ENCODE measurements at places on chromosomes 12 and 14. TPM values are rescaled to one million over a fixed set of nuclear protein-coding genes. Genes with fewer than 3 reads are reported as not detected.
A peak's percentile ranks its signal among the peaks of the same experiment; 100 is the strongest.

The PLA2G1B gene
- total RNA-seq, result not detected

- no peak for DNase-seq
Observed at GRCh38 chr12:110683888-110684287, 5.0 kb downstream of the HVCN1 start.

GRCh38 chr12:121334513-121335343, 17.5 kb downstream of the ANAPC5 start:
- DNase-seq, result no peak

DNA sequence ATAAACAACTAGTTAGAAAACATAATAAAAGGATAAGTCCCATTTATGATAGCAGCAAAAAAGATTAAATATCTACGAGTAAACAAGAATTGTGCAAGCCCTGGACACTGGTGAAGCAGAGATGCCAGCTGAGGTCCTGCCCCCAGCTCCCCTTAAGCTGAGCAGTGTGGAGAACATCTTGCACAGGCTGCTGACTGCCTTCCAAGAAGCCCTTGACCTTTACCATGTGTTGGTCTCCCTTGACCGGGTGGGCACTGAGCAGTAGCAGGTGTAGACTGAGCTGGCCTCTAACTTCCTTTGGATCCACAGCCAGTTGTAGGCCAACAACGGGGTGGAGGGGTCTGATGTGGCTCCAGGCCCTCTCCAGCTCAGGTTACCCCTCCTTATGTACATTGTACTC, 47.7 kb upstream of the PAPLN start:
- no peak for DNase-seq

DNA sequence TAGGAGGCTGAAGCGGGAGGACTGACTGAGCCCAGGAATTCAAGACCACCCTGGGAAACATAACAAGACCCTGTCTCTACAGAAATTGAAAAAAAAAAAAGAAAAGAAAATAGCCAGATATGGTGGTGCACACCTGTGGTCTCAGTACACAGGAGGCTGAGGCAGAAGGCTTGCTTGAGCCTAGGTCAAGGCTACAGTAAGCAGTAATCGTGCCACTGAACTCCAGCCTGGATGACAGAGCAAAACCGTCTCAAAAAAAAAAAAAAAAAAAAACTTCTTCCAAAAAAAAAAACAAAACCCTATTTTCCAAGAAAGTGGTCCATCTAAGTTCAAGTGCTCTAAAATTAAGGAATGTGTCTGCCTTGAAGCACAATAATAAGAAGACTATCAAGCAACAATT, 19.8 kb downstream of the SNX6 start:
- no peak for DNase-seq

DNA sequence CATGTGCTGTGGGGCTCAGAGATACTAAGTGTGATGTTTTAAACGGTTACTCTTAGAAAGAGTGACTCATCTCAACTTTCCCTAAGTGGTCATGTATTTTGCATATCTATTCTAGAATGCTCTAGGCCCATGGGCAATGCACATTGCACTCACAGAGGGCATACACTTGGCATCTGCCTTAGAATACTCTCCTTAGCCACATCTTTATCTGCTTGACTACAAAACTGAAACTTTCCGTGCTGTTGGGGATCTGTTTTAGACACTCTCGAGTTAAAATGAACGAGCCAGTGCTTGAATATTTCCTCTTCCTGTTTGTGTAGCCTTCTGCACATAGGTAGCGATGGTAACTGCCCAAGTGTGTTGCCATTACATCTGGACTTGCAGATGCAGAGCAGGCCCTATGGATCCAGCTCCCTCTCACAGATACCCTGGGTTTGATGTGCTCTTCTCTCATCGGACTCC, 180.5 kb downstream of the CAND1 start:
- no peak for DNase-seq

DNA sequence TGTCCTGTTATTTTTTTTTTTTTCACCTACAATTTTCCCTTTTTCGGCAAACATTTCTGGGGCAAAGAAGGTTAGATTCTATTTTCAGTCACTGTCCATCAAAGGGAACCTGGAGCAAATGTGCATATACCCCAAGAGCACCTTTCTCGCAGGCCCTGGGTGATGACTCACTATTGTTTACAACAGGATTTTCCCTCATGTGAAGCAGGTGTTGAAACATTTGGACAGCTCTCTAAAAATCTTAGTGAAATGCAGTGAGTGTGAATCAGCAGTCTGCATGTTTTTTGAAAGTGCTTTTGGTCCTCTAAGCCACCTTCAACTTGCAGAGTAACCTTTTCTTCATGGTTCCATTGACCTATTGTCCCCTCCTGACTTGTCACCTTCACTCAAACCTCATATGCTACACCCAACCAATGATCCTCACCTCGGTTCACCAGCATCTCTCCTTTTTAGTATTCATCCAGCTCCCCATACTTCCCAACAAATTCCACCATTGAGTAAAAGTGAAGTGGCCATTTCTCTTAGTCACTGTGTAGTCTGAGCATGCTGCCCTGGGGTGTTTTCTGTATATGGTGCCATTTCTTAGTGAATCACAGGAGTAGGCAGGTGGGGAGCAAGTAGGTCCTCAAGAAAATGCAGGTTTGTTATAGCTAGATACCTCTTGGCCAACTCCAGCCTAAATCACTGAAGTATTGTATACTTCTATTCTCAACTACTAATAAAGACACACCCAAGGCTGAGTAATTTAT, 260.2 kb downstream of the BMP4 start:
- no peak for DNase-seq

GRCh38 chr14:24734917-24735500, 101.0 kb upstream of the GZMB start:
- no peak for DNase-seq

DNA sequence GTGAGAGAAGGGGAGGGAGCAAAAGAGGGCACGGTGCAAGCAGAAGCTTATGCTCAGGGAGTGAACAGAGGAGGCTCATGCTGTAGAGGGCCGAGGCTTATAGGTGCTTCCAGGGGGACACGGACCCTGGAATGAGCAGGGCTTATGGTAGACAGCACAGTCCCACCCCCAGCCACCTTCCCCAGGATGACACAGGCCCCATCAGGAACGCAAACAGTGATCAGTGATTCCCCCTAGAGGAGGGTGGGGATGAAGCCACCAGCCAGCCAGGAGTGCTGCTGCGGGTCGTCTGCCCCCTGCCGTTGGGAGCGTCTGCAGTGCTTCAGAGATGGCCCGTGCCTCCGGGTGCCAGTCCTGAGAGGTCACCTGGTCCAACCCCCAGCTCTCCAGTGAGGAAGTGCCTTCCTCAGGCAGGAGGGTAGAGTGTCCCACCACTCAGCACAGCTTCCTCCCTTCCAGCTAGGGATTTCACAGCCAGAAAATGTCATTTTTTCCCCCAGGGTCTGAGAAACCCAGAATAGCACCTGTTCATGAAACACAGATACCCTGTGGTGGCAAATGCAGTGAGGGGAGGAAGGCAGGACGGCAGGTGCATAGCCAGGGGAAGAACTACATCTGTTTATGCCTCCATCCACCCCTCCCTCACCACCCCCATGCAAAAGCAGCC, 60.7 kb downstream of the SLC6A12 start:
- peak; percentile 87 for DNase-seq

DNA sequence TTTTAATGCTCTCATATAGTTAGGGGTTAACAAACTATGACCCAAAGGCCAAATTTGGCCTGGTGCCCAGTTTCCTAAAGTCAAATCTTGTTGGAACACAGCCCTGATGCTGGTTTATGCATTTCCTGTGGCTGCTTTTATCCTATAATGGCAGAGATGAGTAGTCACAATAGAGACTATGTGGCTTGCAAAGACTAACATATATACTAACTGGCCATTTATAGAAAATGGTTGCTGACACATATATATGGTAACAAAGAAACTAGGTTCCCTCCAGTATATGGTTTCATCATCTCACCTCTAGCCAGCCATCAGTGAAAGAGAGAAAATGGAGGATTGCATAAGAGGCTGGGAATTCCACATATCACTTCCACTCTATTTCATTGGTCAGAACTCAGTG, 10.8 kb downstream of the NAV3 start:
- DNase-seq, result no peak

GRCh38 chr12:30694412-30695198, 1.1 kb downstream of the IPO8 start:
- DNase-seq, result peak; percentile 51

- no peak for DNase-seq
Observed at GRCh38 chr12:114407842-114408411, 2.0 kb upstream of the TBX5 start.

- no peak for DNase-seq
Observed at GRCh38 chr12:40336573-40337199, 111.9 kb downstream of the LRRK2 start.

The EML5 gene
- total RNA-seq, result 2.1 TPM
